ENCODE measurements at places on chromosomes 1 and 21.

DNA sequence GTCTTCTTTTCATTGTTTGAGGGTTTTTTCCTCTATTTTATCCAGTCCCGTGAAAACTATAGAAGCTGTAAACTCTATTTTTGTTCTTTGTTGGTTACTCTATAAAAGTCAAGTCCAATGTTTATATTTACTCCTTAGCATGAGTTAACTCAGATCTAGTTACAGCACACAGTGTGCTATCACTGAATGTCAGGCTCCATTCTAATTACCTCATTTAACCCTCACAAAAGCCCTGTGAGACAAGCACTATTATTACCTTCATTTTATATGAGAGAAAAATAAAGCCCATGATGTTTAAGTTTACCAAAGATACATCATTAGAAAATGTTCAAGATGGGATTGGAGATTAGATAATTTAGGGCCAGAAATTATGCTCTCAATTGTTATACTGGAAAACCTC is 251.4 kb upstream of the SNX7 start:
- DNase-seq = no peak

GRCh38 chr1:109904105-109904817 is 6.4 kb upstream of the CSF1 start:
- peak; percentile 45 for DNase-seq

DNA sequence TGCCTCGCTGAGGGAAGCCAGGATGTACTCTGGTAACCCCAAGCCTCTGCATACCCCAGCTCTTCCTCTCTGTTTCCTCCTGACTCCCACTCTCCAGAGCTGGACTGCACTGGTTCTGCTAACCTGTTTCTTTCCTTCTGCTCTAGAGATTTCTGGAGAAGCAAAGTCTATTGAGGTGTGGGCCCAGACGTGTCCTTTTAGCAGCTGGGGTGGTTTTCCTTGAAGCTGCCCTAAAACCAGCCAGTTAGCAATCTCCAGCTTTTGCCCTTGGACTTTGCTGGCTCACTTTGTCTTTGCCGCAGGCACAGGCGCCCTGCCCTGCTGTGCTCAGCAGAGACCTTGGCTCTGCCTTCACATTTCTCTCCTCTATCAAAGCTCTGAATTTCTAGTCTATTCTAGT is 171.8 kb upstream of the IVNS1ABP start:
- no peak for DNase-seq

- DNase-seq = no peak
These were observed 13.7 kb downstream of the ALX3 start for GRCh38 chr1:110056776-110057175.

- DNase-seq = no peak
These were observed 12.5 kb downstream of the NR5A2 start for GRCh38 chr1:200039849-200040474.

DNA sequence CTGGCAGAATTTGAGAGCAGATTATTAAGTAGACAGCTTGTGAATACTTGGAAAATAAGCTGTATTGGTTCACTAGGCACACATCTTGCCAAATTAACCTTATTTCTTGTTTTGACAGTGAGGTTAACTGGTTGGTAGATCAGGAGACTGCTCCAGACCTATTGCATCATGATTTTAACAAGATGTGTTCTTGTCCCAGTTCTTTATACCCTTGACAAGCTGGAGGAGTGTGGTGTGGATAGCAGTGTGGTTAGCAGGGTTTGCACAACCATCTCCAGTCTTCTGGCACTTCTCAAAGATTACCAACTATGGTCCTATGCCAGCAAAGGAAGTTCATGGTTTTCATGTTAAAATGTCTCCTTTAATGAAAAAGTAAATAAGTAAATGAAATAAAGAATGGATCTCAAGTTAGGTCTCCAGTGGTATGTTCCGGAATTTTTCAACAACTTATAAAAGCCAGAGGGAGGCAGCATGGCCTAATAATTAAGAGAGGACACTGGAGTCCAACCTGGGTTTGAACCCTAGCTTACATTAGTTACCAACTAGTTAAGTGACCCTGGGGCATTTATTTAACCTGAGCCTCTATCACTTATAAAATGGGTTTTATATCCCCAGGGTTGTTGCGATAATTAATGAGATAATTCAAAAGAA is 34.1 kb downstream of the DDX20 start:
- no peak for DNase-seq

- no peak for DNase-seq
These were observed 257.7 kb upstream of the SGIP1 start for GRCh38 chr1:66276218-66276617.

DNA sequence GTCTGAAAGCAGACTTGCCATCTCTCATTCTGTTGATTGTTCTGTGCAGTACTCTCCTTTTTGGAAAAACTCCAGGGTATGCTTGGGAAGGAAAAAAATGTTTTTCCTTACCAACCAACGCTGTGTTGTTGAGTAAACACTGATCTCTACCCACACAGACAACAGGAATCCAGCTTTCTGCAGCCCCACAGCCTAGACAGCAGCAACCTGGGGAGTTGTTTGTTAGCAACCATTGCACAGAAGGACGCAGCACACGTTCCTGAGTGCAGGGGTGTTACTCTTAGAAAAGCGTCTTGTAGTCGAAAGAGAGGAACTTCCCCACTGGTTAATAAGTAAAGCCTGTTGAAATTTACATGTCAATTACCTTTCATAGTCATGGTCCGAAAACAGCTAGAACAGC is 56.6 kb downstream of the SMYD2 start:
- no peak for DNase-seq

- DNase-seq = no peak
These were observed 58.9 kb downstream of the VPS26C start for GRCh38 chr21:37208056-37208721.

GRCh38 chr1:223001653-223002634 is 141.1 kb downstream of the TLR5 start:
- no peak for DNase-seq

- DNase-seq = peak; percentile 57
These were observed 100.6 kb downstream of the ROR1 start for GRCh38 chr1:63874278-63874880.

GRCh38 chr1:153583976-153584375 is 18.3 kb upstream of the S100A2 start:
- no peak for DNase-seq

DNA sequence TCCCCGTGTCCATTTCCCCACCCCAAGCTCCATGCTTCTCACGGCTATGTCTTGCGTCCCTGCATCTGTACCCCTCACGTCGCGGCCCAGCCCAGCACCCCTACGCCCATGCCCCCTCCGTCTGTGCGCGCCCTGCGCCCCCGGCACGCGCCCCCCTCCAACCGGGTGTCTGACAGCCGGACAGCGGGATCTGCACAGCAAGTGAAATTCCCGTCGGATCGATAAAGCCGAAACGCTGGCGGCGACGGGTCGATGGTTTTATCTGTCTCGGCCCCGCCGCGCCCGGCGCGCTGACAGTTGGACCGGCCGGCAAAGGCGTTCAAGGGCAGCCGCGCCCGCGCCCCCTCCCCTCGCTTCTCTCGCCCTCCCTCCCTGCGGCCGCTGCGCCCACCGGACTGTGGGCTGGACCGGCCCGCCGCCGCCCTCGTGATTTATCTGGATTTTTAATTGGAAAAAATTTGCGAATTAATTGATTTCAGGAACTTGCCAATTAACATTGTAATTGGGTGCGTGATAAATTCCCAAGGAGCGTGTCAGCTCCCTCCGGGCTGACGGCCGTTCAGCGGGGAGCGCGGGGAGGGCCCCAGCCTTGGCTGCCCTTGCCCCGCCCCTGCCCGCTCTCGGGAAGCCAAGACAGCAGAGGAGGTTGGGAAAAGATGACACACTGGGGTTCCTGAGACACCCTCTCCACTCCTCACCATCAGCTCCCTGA is 57.1 kb downstream of the TMEM53 start:
- peak; percentile 28 for DNase-seq

DNA sequence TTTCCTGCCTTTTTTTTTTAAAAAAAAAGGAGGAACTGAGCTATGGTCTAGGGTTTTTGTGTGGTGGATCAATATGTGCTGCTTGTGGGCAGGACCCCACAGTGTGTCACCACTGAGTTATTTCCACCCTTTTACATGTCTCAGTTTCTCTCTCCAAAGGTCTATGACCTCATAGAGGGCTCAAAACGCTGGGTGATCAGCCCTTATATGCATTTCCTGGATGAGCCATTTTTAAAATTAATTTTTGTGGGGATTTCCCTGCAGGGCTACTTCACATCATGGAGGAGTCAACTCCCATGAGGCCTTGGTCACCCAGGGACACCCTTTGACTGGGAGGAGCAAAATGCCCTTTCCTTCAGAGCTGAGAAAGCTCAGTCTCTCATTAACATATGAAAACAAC is 20.7 kb upstream of the HAO2 start:
- peak; percentile 75 for DNase-seq

Data from HT1080 (cell line).